Stimulated activated CD4-positive, alpha-beta T cell treated with anti-CD3 and anti-CD28 coated beads, Interleukin-1b, Interleukin-23, amount 100 ng/mL, for 48 hours (primary cell): ENCODE measurements at places on chromosomes 7 and 10.

DNA sequence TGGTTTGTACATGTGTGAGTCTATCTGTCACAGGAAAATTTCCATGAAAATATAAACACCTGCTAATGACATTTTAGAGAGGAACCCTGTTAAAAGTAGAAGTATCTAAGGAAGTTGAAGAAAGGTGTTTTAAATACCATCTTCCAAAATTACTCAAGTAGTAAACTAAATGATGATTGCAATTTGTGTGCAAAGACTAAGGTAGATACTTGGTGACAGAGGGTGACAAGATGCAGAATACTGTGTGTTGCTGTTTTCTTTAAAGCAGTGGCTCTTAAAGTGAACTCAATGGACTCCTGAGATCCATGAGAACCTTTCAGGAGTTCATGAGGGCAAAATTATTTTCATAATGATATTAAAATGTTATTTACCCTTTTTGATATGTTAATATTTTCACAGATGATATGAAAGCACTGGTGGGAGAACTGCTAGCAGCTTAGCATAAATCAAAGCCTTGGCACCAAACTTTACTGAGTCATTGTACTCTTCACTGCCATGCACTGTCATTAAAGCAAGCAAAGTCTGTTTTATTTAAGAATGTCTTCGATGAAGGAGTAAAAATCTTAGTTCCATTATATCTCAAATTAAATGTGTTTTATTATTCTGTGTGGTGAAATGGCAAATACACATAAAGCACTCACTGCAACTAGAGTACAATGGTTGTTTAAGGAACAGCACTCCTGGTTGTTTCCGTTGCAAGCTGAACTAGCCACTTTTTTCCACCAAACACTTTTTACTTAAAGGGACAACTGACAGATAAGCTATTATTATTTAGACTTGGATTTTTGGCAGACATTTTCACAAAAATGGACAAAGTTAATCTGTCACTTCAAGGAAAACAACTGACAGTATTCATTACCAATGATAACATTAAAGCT is 133.7 kb downstream of the LRRN3 start:
- DNase-seq, result no peak

- no peak for DNase-seq
Measured at GRCh38 chr10:68184546-68184945, 47.4 kb downstream of the ATOH7 start.

- no peak for DNase-seq
Measured at GRCh38 chr7:51077316-51077986, 239.2 kb downstream of the COBL start.

- DNase-seq, result no peak
Measured at GRCh38 chr10:47322300-47323061, at the start of gene GDF2. TSS of gene GDF2 (plus strand) at chr10:47322454. CDS start at chr10:47322669, 215 bp downstream.

DNA sequence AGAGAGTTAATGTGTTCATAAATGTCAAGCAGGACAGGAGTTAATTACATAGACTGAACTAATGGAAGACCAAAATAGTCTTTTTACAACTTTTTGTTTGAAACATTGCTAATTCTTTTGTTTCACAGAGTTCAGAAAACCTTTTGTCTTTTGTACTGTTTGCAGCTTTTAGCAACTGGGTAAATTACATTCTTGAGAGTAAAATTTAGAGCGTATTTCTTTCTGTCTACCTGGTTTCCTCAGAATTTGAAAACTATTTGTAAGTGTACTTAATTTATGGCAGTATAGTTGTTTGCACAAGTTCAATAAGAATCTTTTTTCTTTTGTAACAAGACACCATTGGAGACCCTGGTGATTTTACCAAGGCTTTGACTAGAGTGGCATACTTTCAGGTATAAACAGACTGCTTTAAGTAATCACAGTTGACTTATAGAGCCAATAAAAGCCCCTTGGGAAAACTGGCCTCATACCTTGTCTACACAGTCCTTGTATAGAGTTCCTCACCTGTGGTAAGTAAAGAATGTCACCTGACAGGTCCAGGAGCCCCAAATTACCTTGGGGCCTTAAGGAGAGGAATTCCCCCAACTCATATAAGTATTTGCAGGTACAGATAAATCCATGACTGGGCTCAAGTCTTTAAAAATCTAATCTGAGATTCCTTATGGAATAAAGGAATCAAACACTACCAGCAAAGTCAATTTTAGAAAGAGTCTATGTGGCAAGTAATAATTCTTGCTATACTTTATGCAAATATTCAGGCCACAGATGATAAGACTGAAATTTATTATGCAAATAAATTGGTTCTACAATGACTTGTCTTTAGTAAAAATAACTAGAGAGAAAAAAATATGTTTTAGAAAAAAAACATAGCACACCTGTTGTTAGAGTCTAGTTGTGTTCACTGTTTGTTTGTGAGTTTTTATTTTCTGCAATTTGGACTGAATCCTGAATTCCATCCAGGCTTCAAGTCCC is 23.6 kb upstream of the CREB3L2 start:
- DNase-seq, result no peak

GRCh38 chr10:77189520-77189919 is 448.1 kb downstream of the KCNMA1 start:
- DNase-seq, result no peak

GRCh38 chr10:79324032-79324695 is 23.1 kb upstream of the PPIF start:
- no peak for DNase-seq

DNA sequence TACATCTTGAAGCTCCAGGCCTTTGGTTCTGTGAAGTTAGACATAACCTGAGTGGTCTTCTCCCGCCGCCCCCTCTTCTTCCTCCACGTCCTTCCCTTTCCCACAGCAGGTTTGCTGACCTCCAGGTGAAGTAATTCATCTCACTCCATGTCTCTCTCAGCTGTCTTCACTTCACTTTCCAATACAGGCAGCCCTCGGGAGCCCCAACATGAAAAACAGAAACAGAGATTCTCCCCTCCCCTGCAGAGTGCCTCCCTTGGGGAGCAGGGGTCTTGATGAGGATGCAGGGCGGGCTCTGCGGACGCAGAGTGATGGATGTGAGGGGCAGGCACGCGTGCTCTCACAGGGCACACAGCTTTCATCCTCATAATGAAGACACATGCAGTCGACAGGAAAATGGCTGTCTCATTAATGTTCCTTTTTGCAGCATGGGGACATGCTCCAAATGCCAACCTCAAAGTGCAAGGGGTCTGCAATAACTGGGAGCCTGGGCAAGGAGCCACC is 95.6 kb downstream of the GPAM start:
- DNase-seq, result no peak

GRCh38 chr7:28123752-28124151 is 56.8 kb downstream of the JAZF1 start:
- DNase-seq, result no peak

- DNase-seq, result peak; percentile 14
Measured at GRCh38 chr10:14556285-14556956, 218.3 kb downstream of the FAM107B start.

DNA sequence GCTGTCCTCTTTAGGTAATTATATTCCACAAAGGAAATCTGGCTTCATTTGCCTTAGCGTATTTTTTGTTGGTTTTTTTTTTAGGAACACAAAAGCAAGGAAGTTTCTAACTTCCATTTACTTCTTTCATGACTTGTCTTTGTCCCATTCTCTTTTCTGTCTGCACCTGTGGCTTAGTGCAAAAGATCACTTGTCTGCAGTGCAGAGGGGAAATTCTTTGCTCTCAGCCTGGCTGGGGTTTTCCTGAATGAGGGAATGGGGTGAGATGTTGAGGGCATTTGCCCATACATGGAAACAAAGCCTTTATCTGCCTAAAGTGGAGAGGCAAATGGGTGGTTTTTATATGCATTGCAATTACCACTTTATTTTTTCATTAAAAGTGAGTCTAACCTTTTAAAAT is 361.1 kb upstream of the IGFBP3 start:
- no peak for DNase-seq

DNA sequence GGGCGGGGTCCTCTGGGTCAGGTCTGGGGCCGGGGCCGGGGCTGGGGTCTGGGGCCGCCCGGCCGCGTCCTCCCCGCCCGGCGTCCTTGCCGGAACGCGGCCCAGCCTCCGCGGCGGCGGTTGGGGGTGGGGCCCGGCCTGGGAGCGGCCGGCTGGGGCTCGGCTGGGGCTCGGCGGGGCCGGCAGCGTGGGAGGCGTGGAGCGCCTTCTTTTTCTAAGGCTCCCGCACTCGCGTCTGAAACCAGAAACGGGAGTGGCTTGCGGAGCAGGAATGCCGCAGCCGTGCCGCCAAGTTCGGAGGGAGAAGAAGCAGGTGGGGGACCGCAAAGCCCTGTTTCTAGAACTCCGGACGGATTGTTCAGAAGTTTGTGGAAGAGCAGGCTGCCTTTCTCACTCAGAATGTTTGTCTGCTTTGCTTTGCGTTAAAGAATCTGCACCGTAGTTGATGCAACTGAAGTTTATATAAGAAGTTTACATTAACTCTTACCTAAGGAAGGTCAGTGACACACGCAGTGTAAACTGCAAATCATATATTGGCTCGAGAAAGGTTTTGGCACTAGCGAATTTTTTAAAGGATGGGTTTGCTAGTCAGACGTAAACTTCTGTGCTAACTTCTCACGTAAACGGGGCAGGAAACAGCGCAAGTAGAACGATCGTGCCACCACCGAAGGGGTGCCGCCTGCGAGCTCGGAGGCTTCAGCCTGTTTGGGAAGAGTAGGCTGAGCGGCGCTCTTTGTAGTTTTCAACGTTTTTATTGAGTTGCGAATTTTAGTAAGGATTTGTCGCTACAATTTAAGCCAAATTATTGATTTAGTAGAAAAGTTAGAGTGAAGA is 729 bp downstream of the DNAJB6 start:
- DNase-seq, result peak; percentile 64

- no peak for DNase-seq
Measured at GRCh38 chr10:52617346-52617745, 155.2 kb downstream of the MBL2 start.

GRCh38 chr7:98651760-98652159 is 34.7 kb downstream of the NPTX2 start:
- no peak for DNase-seq

DNA sequence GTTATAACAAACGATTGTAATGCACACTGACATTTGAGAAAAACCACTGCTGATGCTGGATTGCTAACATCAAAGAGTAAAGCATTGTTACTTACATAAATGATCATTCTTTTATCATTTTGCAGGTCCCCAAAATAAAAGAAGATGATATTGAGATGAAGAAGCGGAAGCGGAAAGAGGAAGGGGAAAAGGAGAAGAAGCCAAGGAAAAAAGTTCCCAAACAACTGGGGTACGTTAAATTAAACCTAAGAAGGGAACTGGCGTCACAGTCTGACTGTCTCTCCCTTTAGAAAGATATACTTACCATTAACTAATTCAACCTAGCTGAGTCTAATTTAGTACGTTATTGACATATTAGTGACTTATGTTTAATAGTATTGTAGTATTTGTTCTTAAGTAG is 28.1 kb downstream of the UBN2 start:
- no peak for DNase-seq

DNA sequence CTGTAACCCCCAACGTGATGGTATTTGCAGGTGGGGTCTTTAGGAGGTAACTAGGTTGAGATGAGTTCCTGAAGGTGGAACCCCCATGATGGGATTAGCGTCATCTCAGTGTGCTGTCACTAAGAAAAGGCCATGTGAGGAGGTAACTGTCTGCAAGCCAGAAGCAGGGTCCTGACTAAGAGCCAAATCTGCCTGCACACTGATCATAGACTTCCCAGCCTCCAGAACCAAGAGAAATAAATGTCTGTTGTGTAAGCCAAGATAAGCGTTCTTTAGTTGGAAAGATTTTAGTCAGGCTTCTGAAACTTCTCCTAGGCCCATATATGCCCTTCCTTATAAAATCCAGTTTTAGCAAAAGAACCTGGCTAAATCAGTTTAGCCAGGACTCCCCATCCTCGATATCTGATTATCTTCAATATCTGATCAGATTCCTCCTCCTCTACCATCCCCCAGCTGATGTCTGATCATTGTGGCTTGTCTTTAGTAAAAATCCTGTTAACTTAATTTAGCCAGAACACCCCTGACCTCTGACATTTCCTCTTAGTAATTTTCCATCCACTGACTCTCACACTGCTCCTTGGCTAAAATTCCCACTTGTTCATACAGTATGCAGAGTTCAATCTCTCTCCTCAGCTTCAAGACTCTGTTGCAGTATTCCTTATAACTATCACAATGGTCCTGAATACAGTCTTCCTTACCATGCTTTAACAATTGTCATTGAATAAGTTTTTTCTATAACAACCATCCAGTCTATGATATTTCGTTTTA is 835.4 kb upstream of the PHF14 start:
- DNase-seq, result no peak

GRCh38 chr10:109962247-109962646 is 38.9 kb upstream of the XPNPEP1 start:
- no peak for DNase-seq

GRCh38 chr7:69364813-69365643 is 233.2 kb upstream of the AUTS2 start:
- no peak for DNase-seq

DNA sequence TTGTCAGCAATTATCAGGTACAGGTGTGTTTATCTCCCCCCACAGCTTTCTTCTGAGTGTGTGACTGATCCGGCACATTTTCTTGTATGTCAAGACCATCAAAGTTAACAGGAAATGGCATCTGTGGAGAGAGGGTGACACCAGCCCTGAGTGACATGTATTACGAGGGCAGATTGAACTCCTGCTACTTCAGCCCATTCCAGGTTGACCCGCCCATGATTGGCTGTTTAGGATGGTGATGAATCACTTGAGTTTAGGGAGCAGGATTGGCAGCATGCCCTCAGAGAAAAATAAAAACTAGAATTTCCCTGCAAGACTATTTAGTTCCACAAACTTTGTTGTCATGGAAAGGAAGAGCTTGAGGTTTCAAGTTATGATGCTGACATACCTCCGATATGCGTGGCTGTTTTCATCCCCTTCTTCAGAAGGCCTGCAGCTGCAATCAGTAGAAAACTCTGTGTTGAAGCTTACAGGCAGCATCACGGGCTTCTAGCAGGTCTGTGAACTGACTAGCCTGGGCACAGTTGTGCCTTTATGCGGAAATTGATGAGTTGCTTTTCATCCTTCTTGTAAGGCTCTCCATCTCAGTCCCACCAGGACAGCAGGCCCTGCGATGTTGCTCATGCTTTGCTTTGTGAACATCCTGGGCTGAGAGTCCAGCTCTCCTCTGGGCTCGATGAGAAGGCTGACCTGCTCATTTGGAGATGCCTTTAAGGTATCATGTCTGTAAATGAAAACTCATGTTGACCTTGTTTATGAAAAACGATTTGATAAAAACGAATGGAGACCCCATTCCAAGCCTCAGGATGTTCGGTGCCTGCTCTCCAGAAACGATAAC is 8.0 kb upstream of the CELF2 start:
- DNase-seq, result no peak

GRCh38 chr7:121343302-121343701 is 14.5 kb downstream of the WNT16 start:
- DNase-seq, result no peak
